ENCODE measurements at places on chromosomes 16 and 17. TPM values are rescaled to one million over a fixed set of nuclear protein-coding genes. Genes with fewer than 3 reads are reported as not detected.

Gene ATP1B2
- 0.17 TPM for total RNA-seq

Gene CA7
- not detected for total RNA-seq

Gene KCNJ12
- 1.5 TPM for total RNA-seq

Gene GRB7
- 3.1 TPM for total RNA-seq

Gene CCL17
- total RNA-seq: not detected

Gene ESRP2
- total RNA-seq: 0.09 TPM

Gene NLRC5
- total RNA-seq: 4.4 TPM

Gene KRT39
- total RNA-seq: not detected

Gene HERPUD1
- total RNA-seq: 92.5 TPM

Gene ZNF469
- total RNA-seq: 7.7 TPM

Gene SLC38A7
- 22.7 TPM for total RNA-seq

Gene RAI1
- total RNA-seq: 35.9 TPM

Gene NATD1
- 3.4 TPM for total RNA-seq

Gene SDK2
- total RNA-seq: 1.8 TPM

Gene PHF23
- total RNA-seq: 98.4 TPM

Gene MYH1
- not detected for total RNA-seq

Gene MEIOC
- total RNA-seq: 2.4 TPM

Gene ALOX12
- total RNA-seq: not detected

Gene BRIP1
- 5.0 TPM for total RNA-seq

Gene RASD1
- 3.1 TPM for total RNA-seq

Gene PRAC1
- not detected for total RNA-seq

Gene KRTAP17-1
- total RNA-seq: not detected

Gene CACNG3
- not detected for total RNA-seq

Gene PRM1
- total RNA-seq: not detected

Gene ABCC6
- 0.99 TPM for total RNA-seq

Gene KPNA2
- total RNA-seq: 457 TPM

Gene GINS3
- total RNA-seq: 24.3 TPM

Gene AURKB
- total RNA-seq: 153 TPM

Gene CCL5
- total RNA-seq: 1.5 TPM

Gene CES5A
- not detected for total RNA-seq

Gene TUBG1
- total RNA-seq: 133 TPM

Gene MRPS34
- 152 TPM for total RNA-seq

Gene FOXJ1
- 0.76 TPM for total RNA-seq

Gene NUPR1
- total RNA-seq: 16.1 TPM

Gene BAHCC1
- 6.5 TPM for total RNA-seq

Gene SMG6
- total RNA-seq: 24.7 TPM

Gene CSH1
- not detected for total RNA-seq

Gene MAP2K3
- total RNA-seq: 112 TPM

Gene HAS3
- total RNA-seq: 37.5 TPM

Gene RAPGEFL1
- 2.2 TPM for total RNA-seq

Gene SOX8
- total RNA-seq: 2.7 TPM

Gene ALOX15
- total RNA-seq: 0.08 TPM

Gene GPRC5B
- 35.6 TPM for total RNA-seq

Gene EVI2B
- total RNA-seq: 0.08 TPM

Gene CES1
- total RNA-seq: 41.7 TPM

Gene TSPAN10
- total RNA-seq: 4.4 TPM

Gene SLC16A6
- 0.30 TPM for total RNA-seq

Gene AOC3
- total RNA-seq: 1.4 TPM

Gene MMP2
- 13.1 TPM for total RNA-seq

Gene EFNB3
- 1.4 TPM for total RNA-seq

Gene CD300H
- total RNA-seq: 0.27 TPM

Gene ZNF764
- total RNA-seq: 6.1 TPM

Gene MRM1
- 15.2 TPM for total RNA-seq

Gene ABCA9
- total RNA-seq: not detected

Gene GCGR
- 0.47 TPM for total RNA-seq

Gene LRRC75A
- 0.80 TPM for total RNA-seq

Gene RPH3AL
- 26.5 TPM for total RNA-seq
